Stimulated activated CD8-positive, alpha-beta memory T cell treated with anti-CD3 and anti-CD28 coated beads, Interleukin-12 subunit alpha, Interleukin-12 subunit beta, amount 100 ng/mL, for 4 hours (primary cell): ENCODE measurements at places on chromosomes 2 and 18.

- no peak for DNase-seq
These were observed 89.1 kb upstream of the MBOAT2 start for GRCh38 chr2:9092383-9093282.

- DNase-seq, result no peak
These were observed 391.2 kb upstream of the HNRNPA3 start for GRCh38 chr2:176821350-176821749.

DNA sequence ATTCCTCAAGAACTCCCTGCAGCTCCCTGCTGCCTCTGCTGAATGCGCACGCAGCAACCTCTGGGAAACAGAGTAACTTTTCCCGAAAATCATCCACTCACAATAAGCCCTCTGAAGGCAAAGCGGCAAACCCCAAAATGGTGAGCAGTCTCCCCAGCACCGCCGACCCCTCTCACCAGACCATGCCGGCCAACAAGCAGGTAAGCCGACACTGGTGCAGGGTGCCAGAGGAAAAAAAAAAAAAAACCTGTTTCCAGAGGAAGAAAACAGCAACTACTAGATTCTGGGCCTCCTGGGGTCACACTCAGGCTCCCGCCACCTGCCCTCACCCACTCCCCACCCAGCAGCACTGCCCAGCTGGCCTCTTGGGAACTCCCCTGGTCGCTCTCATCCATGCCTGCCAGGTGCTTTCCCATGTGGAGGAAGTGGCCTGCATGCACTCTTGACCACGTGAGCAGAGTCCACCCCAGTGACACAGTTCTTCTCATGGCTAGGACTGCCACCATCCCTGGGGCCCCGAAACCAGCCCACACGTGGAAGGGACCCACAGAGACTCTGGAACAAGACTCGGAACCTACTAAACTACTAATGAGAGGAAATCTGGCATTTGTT lies 36.9 kb downstream of the KCTD18 start:
- no peak for DNase-seq

DNA sequence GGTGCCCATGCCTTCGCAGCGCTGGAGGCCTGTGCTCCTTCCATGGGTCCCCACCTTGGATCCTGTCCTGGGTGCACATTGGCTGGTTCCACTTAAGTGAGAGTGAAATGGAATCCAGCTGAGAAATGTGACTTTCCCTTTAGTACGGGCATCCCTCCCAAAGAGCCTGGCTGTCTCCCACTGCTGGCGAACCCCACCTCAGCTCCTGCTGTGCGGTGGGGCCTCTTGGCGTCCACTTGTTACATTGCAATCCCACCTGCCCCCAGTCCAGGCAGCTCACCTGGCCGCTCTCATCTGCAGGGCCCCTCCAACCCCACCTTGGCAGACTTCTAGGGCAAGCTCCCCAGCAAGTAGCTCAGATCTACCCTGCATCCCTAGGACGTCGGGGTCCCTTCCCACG lies 35.5 kb upstream of the GNAL start:
- DNase-seq, result no peak

GRCh38 chr2:172928756-172929155 lies 146.9 kb upstream of the MAP3K20 start:
- no peak for DNase-seq

DNA sequence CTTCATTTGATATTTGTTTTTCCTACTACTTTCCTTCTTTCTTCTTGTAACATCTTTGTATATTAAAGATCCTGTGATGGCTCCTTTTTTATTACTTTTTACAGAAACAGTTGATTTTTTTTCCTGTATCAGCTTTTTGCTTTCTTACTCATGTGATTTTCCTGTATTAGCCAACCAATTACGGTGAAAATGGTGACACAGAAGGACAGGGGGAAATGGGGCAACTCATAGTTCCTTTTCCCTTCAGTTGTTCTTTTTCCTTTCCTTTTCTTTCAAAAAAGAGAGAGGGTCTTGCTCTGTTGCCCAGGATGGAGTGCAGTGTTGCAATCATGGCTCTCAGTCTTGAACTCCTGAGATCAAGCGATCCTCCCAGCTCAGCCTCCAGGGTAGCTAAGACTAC lies 117.8 kb downstream of the ATL2 start:
- DNase-seq, result no peak

- DNase-seq, result no peak
These were observed 27.0 kb downstream of the EPB41L3 start for GRCh38 chr18:5516841-5517240.

- DNase-seq, result no peak
These were observed 48.6 kb downstream of the CEP192 start for GRCh38 chr18:13039806-13040205.

DNA sequence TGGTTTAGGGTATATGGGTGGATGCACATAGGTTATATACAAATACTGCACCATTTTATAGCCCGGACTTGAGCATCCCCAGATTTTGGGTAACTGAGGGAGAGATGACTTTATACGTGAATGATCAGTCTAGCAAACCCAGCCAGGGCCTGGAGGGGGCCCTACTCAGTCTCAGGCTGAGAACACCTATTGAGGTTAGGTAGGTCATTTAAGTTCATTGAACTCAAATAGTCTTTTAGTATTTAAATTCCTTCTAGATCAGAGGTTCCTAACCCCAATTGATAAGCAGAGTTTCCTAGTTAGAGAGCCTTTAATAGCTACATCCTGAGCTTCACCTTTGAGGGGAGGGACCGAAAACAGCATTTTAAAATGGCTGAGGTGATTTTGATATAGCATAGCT lies 487.0 kb downstream of the DCC start:
- no peak for DNase-seq

DNA sequence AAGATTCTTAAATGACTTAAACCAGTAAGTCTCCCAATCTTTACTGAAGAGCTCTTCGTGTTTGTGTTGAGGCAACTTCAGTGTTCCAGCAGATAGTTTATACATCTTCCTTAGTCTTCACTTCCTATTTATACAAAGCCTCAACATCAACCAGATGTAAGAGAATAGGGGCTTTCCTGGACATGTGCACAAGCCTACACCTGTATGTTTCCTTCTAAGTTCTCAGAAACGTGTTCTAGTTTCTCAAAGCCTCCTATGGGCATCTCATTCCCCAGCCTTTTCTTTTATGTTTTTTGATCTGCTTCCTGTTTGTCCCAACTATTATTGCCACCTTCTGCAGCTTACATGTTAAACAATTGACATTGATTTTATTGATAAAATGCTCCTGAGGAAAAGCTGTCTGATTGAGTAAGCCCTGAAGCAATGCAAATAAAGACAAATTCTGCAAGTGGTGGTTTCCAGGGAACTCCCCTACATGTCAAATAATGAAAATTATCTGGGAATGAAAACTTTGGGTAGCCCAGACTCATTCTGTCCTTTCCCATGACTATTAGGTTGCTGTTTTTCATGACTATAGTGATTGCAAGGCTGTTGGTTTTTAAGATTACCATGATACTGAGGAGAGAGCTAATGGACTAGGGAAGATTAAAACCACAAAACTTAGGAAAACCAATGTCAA lies 663.3 kb upstream of the ACVR2A start:
- DNase-seq, result no peak

DNA sequence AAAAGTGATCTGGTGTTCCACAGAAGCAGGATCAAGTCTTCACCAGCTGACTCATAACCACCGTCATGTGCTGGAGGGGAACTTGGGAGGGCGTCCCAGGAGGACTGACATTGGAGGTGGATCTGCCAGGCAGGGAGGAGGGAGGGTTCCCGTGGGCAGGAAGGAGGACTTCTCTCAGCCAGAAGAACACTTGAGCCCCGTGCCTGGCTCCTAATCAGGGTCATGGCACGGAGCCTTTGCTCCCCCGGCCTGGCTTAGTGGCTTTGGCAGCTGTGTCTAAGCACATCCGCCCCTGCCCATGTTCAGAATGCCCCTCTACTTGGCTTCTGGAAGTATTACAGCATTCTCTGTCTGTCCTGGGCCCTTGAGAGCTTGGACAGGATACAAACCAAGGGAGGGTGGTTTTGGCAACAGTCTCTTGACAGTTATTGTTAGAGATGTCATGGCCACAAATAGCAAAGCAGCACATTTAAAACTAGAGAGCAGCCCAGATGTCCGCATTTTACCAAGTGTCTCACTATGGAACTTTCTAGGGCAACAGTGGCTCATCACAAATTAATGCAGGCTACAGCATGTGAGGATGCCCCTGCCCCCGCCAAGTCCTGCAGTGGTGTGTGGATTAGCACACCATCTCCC lies 11.5 kb downstream of the PPP1R7 start:
- DNase-seq, result no peak

DNA sequence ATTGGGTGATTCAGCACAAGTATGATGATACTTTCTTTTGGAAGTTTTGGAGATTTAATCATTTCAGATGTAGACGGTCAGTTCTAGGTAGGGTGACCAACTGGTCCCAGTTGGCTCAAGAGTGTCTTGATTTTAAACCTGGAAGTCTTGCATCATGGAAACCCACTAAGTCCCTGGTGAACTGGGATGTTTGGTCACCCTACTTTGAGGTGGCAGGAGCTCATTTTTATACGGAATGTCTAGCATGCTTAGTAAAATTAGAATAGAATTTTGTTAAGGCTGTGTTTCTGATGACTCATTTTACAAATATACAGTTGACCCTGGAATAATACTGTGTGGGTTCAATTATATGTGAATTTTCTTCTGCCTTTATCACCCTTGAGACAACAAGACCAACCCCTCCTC lies 61.5 kb upstream of the DOCK10 start:
- no peak for DNase-seq

GRCh38 chr2:30040147-30040546 lies 106.7 kb upstream of the YPEL5 start:
- no peak for DNase-seq

- no peak for DNase-seq
These were observed 191.2 kb downstream of the BCL2 start for GRCh38 chr18:63128237-63128974.

DNA sequence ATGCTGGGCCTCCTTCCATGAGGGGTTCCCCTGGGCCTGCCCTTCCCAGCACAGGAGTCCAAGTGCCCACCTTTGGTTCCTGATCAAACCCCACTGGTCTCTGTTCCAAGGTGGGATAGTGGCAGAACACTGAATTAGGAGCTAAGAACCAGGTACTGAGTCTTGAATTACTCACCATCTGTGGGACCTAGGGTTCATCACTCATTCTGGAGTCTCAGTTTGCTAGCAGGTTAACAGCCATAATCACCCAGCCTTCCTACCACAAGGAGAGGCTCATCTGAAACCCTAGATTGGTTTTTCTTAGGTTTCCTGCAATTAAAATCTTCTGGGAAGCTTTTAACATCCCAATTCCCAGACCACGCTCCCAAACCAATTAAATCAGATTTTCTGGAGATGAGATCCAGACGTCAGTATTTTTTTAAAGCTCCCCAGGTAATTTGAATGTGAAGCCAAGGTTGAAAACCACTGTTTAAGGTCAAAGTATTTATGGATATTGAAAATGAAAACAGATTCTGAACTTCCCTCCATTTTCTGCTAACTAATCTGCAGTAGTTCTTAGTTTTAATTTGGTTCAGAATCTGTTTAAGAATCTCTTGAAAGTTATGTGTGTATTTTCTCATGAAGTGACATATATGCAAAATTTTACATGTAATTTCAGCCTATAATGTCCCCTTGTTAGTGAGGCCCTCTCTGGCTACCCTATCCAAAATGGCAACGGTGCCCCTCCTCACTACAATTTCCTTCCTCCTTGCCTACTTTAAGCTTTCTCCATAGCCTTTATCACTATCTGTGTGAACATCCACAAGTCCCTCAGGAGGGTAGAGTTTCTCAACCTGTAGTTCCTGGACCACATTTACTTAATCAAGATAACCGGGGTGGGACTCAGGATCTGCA lies 166.5 kb upstream of the CXCR4 start:
- no peak for DNase-seq

DNA sequence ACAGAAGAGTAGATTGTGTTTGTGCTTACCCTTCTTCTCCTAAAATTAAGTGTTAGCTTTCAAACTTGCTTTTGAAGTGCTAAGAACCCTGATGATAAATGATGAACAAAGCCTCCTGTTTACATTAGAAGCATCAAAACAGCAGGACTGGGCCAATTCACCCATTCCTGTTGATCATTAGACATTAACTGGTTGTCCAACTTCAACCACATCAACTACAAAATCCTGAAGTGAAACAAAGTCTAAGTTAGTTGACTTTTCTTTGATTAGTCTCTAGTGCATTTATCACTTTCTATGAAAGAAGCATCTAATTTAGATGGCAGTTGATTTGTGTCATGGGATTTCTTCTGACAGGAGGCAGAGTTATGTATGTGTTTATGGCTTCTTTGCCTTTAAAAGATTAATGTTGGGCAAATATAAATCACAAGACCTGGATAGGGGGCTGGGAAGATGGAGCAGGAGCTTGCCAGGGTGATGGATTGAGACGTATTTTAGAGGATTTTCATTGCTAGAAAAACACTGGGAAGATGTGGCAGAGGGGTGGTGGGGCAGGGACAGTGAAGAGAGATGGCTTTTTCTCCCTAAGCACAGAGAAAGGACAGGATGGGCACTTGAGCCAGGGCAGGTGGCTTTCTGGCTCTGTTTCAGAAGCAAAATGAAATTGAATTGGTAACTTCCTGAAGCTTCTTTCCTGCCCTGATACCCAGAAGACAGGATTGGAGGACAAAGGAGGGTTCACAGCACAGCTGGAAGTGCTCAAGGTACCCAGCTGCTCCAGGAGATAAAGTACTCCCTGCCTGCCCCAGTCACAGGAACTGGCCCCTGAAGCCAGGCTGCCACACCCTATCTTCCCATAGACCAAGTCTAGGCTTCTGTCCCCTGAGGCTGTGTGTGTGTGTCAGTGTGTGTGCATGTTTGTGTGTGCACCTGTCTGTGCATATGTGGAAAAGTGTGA lies 20.5 kb downstream of the GYPC start:
- no peak for DNase-seq

DNA sequence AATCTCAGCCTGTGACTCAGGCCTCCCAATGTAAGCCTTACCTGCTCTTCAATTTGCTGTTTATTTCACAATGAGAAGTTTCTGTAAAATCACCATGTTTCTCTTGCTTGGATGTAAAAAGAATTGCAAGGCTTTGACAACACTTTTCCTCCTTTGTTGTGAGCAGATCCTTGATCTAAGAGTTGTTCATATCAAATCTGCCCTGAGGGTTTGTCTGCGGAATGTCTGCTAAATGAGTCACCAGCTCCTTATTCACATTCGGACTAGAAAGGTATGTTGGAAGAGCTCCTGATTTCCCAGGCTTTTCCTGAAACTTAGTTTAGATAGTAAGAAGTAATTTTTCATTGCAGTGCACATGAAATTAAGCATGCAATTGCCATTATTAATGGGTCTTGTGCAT lies 268.2 kb upstream of the TCF4 start:
- DNase-seq, result no peak

DNA sequence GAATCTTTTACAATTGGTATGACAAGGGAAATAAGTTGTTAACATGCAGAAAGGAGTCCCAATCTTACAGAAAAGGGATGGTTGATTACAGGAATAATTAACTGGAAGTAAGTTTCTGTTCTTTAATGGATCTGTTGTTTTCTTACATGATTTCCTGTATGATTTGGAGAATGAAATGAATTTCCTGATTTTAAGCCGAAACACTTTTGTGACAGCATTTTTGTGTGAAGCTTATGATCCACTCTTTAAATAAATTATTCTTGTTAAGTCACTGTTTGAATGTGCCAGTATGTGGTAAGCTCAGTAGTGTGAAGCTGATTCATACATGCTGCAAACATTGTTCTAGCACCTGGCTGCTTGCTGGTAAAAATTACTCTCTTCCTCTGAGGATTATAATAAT lies 516.2 kb downstream of the DCDC2C start:
- no peak for DNase-seq

GRCh38 chr2:32009516-32010256 lies 1.1 kb downstream of the MEMO1 start:
- DNase-seq, result peak; percentile 25

GRCh38 chr2:113263546-113263945 lies 15.2 kb downstream of the PAX8 start:
- DNase-seq, result no peak
